Activated CD4-positive, alpha-beta T cell treated with anti-CD3 and anti-CD28 coated beads, Interleukin-2, amount 50 U/mL, for 4 hours (primary cell): ENCODE measurements at places on chromosomes 3 and 15.

GRCh38 chr3:39190281-39191025 is 1.9 kb downstream of the XIRP1 start:
- no peak for DNase-seq

DNA sequence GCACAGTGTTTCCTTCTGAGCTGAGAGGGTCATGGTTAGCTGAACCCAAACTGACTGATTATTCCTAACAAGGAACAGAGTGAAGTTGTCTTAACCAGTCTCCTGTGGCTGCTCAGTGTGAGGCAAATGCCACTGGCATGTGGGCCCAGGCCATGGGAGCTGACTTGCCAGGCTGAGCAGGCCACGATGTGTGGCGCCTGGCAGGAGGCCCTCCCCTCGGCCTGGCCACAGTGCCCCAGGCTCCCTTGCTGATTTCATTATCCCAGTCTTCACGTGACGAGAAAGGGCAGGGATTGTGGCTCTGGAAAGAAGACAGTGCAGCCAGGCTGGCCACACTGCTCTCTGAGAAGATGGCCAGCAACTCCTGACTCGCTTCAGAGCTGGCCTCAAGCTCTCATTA is 58.8 kb downstream of the SLCO2A1 start:
- no peak for DNase-seq

DNA sequence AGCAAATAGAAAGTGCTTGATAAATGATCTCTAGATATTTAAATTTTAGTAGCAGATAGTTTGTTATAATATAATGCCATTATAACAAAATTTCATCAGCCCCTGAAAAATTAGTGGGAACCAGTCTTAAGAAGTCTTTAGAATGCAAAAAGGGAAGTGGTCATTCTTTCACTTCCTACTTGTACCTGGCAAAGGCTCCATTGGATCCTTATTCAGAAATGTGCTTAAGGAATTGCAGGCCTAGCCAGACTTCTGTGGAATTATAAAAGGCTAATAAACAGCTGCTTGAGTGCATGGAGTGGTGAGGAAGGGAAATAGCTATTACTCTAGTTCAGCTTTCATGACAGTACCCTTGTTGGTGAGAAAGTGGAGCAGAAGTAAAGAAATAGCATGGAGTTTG is 24.2 kb downstream of the PPM1L start:
- no peak for DNase-seq

DNA sequence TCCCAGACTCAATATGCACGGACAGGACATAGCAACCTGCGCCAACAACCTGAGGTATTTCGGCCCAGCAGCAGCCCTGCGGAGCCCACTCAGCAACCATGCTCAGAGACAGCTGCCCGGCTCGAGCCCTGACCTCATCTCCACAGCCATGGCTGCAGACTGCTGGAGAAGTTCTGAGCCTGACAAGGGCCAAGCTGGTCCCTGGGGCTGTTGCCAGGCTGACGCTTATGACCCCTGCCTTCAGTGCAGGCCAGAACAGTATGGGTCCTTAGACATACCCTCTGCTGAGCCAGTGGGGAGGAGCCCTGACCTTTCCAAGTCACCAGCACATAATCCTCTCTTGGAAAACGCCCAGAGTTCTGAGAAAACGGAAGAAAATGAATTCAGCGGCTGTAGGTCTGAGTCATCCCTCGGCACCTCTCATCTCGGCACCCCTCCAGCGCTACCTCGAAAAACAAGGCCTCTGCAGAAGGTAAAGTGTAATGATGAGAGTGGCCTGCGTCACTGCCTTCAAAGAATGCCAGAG is 25.5 kb downstream of the TMEM41A start:
- no peak for DNase-seq

DNA sequence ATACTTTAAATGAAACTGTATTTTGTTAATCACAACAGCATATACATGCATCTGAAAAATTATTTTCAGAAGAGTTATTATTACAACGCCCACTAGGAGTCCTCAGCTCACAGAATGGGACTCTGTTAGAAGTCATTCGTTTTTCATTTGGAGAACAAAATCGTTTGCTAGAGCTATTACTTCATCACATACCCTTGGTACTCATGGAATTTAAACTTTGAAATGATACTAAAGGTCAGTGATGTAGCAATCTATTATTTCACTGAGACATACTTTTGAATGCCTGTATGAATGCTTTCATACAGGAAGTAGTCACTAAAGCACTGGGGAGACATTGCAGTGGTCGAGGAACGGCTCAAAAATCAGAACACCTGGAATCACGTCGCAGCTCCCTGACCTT is 198.1 kb downstream of the MBNL1 start:
- DNase-seq, result no peak
